Psoas muscle (tissue), 8 donors: ENCODE measurements at places on chromosomes 6 and 20. TPM values are rescaled to one million over a fixed set of nuclear protein-coding genes. Genes with fewer than 3 reads are reported as not detected.

SOX18 gene
- total RNA-seq: 23.6 TPM

WFDC10B gene
- total RNA-seq: not detected

FAM209B gene
- 1.3 TPM for total RNA-seq

TBC1D20 gene
- total RNA-seq: 31.4 TPM

RPS18 gene
- 1,410 TPM for total RNA-seq

SPATS1 gene
- not detected for total RNA-seq

FABP7 gene
- 63.6 TPM for total RNA-seq

MAK gene
- not detected for total RNA-seq

IL20RA gene
- 0.07 TPM for total RNA-seq

LST1 gene
- 1.8 TPM for total RNA-seq

PRND gene
- total RNA-seq: not detected

PMEPA1 gene
- 15.7 TPM for total RNA-seq

PLG gene
- total RNA-seq: 0.20 TPM

SYNDIG1 gene
- not detected for total RNA-seq

SNAP91 gene
- total RNA-seq: 0.81 TPM

MROH8 gene
- 5.5 TPM for total RNA-seq

CEBPB gene
- total RNA-seq: 406 TPM

PACRG gene
- total RNA-seq: 1.8 TPM

FAM217A gene
- not detected for total RNA-seq

GRCh38 chr20:49595811-49596561 is 28.0 kb upstream of the PTGIS start:
- H3K4me1 ChIP-seq: no peaks in the 10 kb centered on the region
- no peaks in the 10 kb centered on the region for H3K36me3 ChIP-seq

DNA sequence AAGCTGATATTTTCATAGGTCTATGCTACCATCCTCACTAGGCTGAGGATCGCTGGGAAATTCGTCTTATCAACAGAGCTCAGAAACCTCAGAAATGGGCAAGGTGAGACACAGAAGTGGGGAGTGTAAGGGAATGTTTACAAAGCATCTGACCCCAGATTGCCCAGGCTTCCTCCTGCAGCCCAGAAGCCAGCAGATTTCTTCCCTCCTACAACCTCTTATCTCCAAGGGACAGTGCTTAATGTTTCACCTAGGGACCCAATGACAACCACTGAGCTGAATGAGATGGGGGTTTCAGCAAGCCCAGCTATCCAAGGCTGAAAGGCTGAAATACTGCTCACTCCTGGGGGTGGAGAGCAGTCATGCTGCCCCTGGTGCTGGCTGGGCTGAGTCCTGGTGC is 52.4 kb upstream of the TBC1D7 start:
- no peaks in the 10 kb centered on the region for H3K36me3 ChIP-seq
- H3K27ac ChIP-seq: no peak overlapping the region
- no peak overlapping the region for H3K4me3 ChIP-seq
- DNase-seq: no peak

- DNase-seq: no peak
- H3K4me1 ChIP-seq: no peaks in the 10 kb centered on the region
- H3K27ac ChIP-seq: no peak overlapping the region
- no peak overlapping the region for H3K4me3 ChIP-seq
Measured at GRCh38 chr20:33172781-33173180, 4.8 kb downstream of the BPIFA2 start.

GRCh38 chr20:58719971-58720371 is 27.4 kb downstream of the NPEPL1 start:
- no peak for DNase-seq
- H3K36me3 ChIP-seq: peaks cover 12% of the 10 kb centered on the region
- no peak overlapping the region for H3K27ac ChIP-seq
- no peak overlapping the region for H3K4me3 ChIP-seq

GRCh38 chr20:34573541-34574300 is 15.2 kb downstream of the MAP1LC3A start:
- no peaks in the 10 kb centered on the region for H3K36me3 ChIP-seq
- H3K27me3 ChIP-seq: no peaks in the 10 kb centered on the region
- H3K4me3 ChIP-seq: no peak overlapping the region
- H3K4me1 ChIP-seq: peaks cover 8% of the 10 kb centered on the region
- no peak for DNase-seq
- H3K27ac ChIP-seq: no peak overlapping the region

DNA sequence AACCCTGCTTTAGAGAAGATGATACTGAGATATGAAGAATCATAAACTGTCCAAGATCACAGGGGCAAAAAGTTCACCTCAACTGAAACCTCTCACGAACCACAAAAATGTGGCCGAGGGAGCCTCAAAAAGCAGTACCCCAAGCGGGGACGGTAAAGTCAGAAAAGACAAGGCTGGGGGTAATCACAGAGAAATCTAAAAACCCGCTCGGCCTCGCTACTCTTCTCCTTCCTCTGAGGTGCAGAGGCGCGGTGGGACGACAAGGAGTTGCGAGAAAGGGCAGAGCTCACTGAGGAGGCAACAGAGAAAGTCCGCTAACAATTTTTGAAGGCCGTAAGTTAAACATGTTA is 356 bp upstream of the IRAK1BP1 start:
- H3K4me3 ChIP-seq: peak overlapping the region; percentile 96
- no peaks in the 10 kb centered on the region for H3K4me1 ChIP-seq
- no peaks in the 10 kb centered on the region for H3K36me3 ChIP-seq
- no peaks in the 10 kb centered on the region for H3K27me3 ChIP-seq
- peak overlapping the region; percentile 52 for H3K27ac ChIP-seq

DNA sequence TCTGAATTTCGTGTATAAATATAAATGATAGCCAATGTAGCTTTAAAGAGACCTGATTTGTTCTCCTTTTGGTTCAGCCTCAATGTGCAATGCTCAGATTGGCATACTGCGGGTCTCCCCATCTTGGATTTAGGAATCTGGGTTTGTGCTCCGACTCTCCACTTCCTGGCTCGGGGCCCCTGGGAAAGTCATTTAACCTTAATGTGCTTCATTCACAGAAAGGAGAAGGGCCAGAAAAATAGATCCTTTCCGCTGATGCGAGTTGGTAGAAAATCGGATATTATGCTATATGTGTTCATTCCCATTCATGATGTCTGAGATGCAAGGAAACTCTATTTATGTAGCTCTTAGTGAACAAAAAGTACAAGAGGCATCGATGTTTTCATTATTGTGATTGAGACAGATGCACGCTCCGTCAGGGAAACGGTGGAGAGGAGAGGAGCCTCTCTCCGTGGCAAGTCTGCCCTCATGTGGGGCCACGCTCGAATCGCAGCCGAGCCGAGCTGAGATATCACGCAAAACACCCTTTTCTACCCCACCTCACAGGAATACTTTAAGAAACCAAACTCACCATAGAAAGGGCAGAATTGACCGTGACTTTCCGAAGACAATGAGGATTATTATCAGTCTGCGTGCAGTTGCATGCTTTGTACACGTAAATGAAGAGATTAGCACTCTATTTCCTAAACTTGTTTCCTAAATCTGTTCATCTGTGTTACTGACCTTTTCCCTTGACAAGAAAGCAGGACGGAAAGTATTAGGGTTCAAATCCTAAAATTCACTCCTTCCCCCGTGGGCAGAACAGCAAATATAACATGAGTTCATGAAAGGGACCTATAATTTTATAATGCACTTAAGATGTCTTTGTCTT is 136.6 kb downstream of the COL9A1 start:
- no peaks in the 10 kb centered on the region for H3K36me3 ChIP-seq
- no peak overlapping the region for H3K27ac ChIP-seq
- peak; percentile 28 for DNase-seq
- H3K27me3 ChIP-seq: no peaks in the 10 kb centered on the region
- H3K4me1 ChIP-seq: no peaks in the 10 kb centered on the region

- H3K4me3 ChIP-seq: no peak overlapping the region
- H3K36me3 ChIP-seq: no peaks in the 10 kb centered on the region
- no peaks in the 10 kb centered on the region for H3K27me3 ChIP-seq
- DNase-seq: no peak
Measured at GRCh38 chr20:43554369-43554768, 4.5 kb upstream of the SGK2 start.

GRCh38 chr6:15628499-15629131 is 34.2 kb downstream of the DTNBP1 start:
- no peak for DNase-seq
- H3K27ac ChIP-seq: no peak overlapping the region
- peaks cover 3% of the 10 kb centered on the region for H3K4me1 ChIP-seq
- no peak overlapping the region for H3K4me3 ChIP-seq
- H3K27me3 ChIP-seq: no peaks in the 10 kb centered on the region

DNA sequence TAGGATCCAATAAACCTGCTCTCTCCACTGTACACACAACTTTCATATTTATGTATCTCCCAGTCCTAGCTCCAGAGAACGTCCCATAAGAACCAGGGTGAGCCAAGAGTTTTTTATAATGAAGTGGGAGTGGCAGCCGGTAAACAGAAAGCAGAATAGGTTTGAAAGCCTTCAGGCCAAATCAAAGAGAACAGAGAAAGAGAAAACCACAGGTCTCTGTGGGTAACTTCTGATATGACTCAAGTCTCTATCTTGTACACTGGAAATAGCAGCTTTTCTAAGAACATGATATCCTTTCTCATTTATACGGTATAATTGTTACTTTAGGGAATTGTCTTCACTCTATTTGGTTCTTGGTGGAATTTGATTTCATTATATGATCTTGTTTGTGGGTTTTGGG is 273.6 kb downstream of the PACRG start:
- no peaks in the 10 kb centered on the region for H3K4me1 ChIP-seq
- H3K36me3 ChIP-seq: no peaks in the 10 kb centered on the region
- no peak overlapping the region for H3K27ac ChIP-seq
- no peak for DNase-seq
- no peaks in the 10 kb centered on the region for H3K27me3 ChIP-seq

DNA sequence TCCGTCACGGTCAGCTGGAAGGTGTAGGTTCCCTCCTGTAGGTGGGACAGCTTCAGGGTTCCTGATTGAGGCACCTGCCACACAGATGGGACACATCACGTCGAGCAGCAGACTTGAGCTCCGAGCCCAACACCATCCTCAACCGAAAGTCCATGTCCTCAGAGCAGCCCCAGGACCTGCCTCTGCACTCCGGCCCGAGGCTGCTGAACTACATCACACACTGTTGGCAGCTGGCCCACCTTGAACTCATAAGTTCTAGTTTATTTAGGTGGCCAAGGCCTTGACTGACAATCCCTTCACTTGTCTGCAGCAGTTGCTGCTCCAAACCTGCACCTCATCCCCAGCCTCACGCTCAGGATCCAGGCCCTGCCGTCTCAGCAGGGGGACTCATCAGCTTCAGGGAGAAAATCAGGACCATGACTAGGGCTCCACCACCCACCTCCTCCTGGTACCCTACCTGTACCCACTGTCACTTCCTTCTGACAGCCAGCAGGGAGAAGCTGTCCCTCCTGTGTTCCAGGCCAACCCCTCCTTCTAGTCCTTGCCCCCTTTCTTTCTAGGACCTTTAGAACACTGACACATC is 21.0 kb downstream of the LRP11 start:
- no peak overlapping the region for H3K27ac ChIP-seq
- H3K4me1 ChIP-seq: peaks cover 31% of the 10 kb centered on the region
- H3K4me3 ChIP-seq: no peak overlapping the region
- H3K36me3 ChIP-seq: peaks cover 22% of the 10 kb centered on the region
- no peak for DNase-seq

GRCh38 chr6:33029328-33030184 is 20.2 kb upstream of the HLA-DOA start:
- no peak for DNase-seq
- H3K4me1 ChIP-seq: no peaks in the 10 kb centered on the region
- peaks cover 4% of the 10 kb centered on the region for H3K27me3 ChIP-seq
- H3K36me3 ChIP-seq: no peaks in the 10 kb centered on the region
- peak overlapping the region; percentile 51 for H3K27ac ChIP-seq

GRCh38 chr6:167567142-167568033 is 242.5 kb downstream of the TTLL2 start:
- H3K4me3 ChIP-seq: no peak overlapping the region
- no peaks in the 10 kb centered on the region for H3K36me3 ChIP-seq
- peaks cover 2% of the 10 kb centered on the region for H3K27me3 ChIP-seq
- peaks cover 9% of the 10 kb centered on the region for H3K4me1 ChIP-seq

DNA sequence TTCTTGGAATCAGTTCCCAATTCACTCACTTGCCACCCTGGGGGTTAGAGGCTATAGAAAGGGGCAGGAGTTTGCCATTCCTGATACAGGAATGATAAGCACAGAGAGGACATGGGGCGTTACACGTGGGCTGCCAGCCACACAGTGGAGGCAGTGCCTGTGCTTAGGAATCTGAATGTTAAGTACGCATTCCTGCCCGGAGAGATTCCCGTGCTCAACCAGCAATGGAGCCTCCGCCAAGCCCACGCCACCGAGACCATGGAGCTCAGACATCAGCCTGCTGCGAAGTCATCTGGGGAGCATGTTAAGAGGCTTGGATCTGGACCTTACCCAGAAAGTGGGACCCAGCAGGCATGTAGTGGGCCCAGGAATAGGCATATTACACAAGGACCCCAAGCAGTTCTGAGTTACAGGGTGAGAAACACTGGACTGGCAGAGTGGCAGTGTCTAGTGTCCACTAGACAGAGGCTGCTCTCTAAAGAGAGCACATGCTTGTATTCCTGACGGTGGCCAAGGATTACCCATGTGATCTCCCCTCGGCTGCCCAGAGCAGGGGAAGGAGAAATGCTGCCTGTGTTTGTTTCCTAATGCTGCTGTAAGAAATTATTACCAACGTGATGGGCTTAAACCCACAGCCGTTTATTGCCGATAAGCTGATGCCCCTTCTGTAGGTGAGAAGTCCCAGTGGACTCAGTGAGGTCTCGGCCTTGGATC is 138.2 kb downstream of the BMP7 start:
- H3K27ac ChIP-seq: no peak overlapping the region
- no peak overlapping the region for H3K4me3 ChIP-seq
- H3K27me3 ChIP-seq: peaks cover 2% of the 10 kb centered on the region
- no peaks in the 10 kb centered on the region for H3K4me1 ChIP-seq
- no peaks in the 10 kb centered on the region for H3K36me3 ChIP-seq

GRCh38 chr20:10466325-10466724 is 31.2 kb downstream of the SLX4IP start:
- H3K4me3 ChIP-seq: no peak overlapping the region
- no peak for DNase-seq
- H3K4me1 ChIP-seq: no peaks in the 10 kb centered on the region
- no peaks in the 10 kb centered on the region for H3K36me3 ChIP-seq
- peak overlapping the region; percentile 5 for H3K27ac ChIP-seq
- no peaks in the 10 kb centered on the region for H3K27me3 ChIP-seq

- DNase-seq: no peak
- no peak overlapping the region for H3K4me3 ChIP-seq
- no peaks in the 10 kb centered on the region for H3K27me3 ChIP-seq
- peaks cover 12% of the 10 kb centered on the region for H3K4me1 ChIP-seq
Measured at GRCh38 chr6:32842021-32842650, 1.7 kb downstream of the PSMB8 start.

DNA sequence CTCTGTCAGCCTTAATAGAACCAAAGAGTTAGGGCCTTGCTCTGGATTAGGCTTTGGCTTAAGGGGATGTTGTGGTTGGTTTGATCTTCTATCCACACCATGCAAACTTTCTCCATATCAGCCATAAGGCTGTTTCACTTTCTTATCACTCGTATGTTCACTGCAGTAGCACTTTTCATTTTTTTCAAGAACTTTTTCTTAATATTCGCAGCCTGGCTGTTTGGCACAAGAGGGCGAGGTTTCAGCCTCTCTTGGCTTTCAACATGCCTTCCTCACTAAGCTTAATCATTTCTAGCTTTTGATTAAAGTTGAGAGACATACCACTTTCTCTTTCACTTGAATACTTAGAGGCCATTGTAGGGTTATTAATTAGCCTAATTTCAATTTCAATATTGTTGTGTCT is 193.1 kb downstream of the NRN1 start:
- no peak overlapping the region for H3K4me3 ChIP-seq
- DNase-seq: no peak
- no peaks in the 10 kb centered on the region for H3K4me1 ChIP-seq
- no peaks in the 10 kb centered on the region for H3K27me3 ChIP-seq
